ENCODE measurements at places on chromosomes 13 and 19.

GRCh38 chr13:38871275-38871674, 119.4 kb downstream of the STOML3 start:
- no peak for DNase-seq

- no peak for DNase-seq
Measured at GRCh38 chr13:26964278-26965250, 204.0 kb upstream of the GPR12 start.

- no peak for DNase-seq
Measured at GRCh38 chr19:1847684-1848398, 442 bp downstream of the REXO1 start.

DNA sequence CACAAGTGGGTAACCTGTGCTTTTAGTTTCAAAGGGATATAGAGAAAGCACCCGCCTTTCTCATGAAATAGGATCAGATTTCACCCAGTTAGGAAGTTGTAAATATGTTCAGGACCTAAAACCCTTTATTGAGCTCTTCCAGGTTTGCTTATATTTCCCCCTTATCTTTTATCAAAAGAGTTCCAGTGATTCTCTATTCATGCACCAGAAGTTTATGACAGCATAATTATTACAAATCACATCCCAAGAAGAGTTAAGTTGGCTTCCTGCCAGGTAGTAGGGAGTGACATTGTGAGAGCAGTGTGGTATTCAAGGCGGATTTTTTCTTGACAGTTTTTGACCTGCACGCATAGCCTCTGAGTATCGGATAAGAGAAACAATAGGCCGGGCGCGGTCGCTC, 190.3 kb downstream of the STK24 start:
- no peak for DNase-seq

DNA sequence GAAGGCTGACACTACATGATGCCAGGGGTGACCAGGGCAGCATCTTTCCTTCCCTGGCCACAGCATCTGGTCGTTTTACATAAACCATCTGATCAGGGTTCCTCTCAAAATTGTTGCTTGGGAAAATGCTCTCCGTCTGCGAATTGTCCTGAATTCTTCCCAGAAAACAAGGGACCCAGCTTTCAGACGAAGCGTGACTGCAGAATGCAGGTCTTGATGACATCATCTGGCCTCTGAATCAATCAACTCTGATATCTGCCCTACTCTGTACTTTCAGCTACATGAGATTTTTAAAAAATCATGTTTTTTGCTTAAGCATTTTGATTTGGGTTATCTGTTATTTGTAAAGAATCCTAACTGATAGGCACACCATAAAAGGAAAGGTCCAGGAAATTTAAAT, 246.6 kb upstream of the IRS2 start:
- no peak for DNase-seq

DNA sequence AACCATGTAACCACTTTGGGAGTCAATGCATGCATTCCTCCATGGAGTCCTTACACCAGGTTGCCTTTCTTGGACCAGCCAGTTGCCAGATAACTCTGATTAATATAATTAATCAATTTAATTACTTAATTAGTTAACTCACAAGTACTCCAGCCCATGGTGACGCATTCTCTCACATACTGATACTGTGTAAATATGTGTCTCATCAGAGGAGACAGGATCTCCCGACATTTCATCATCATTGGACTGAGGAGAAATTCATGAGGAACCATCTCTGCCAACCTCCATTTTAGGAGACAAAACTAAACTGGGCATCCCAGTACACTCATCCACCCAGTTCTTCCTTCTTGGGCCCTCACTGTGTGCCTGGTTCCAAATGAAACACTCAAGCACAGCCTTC, 6.5 kb upstream of the CASP14 start:
- DNase-seq: no peak

DNA sequence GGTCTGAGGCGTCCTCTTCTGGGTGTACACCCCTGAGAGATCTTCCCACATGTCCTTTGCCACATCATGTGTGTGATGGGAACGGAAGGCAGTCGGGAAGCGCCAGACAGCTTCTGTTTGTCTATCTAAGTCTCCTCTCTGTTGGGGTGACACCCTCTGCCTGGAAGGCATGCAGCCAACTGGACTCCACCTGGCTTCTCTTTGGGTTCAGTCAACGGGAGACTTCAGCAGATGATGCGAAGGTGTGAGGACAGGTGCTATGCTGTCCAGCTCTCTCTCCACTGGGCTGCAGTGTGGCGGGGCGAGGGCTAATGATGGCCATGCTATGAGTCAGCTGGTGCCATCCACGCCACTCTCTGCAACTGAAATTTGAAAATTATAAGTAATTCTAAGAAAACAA, 14.3 kb upstream of the SBK3 start:
- DNase-seq: no peak

DNA sequence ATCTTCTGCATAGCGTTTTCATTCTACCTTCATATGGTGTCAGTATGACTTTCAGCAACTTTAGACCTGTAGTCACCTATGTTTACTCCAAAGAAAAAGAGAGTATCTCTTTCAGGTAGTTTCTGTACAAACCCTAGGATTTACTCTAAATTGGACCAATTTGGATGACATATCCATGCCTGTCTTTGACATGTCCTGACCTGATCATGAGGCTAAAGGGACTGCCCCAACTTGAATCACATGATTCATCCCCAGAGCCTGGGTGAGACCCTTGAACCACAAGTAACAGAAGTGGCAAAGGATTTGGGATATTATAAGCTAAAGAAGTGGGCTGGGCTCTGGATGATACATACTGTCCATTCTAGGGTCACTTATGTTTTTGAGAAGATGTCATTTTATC, 124.5 kb upstream of the CSNK1A1L start:
- no peak for DNase-seq

DNA sequence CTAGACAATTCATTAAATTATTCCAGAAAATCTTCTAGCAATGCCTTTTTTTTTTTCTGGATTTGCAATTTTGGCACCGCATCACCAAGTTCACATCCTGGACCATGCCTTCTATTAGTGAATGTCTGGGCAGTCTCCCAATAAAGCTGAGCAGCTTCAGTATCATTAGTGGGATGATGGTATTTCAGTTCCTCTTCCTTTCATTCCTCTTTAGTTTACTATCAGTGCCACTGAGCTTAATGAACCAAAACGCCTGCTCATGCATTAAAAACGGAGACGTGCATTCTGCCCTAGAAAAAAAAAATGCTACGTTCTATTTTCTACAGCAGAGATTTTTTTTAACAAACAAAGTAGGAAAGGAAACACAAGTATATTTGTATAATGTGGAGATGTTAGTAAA, 343.0 kb downstream of the PCDH9 start:
- DNase-seq: peak; percentile 87

- no peak for DNase-seq
Measured at GRCh38 chr19:39941151-39941550, 6.7 kb upstream of the FCGBP start.

- no peak for DNase-seq
Measured at GRCh38 chr19:18895038-18895823, 727 bp downstream of the CERS1 start.

GRCh38 chr13:96822895-96823294, 171.4 kb downstream of the OXGR1 start:
- DNase-seq: peak; percentile 8

DNA sequence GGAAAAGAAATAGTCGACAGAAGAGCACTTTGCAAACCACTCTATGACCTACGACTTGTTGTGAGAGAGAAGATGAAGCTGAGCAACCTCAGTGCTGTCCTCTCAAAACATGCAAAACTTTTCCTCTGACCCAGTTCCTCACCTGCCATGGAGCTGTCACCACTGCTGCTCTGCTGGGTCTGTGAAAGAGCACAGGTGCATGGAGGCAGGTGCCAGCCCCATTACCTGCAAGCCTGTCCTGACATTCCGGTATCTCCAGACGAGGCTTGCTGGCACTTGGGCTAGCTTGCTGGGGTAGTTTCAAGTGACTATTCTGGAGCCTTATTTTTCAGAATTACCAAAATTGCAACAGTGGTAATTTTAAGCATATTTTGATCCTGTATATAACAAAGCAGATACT, 49.5 kb upstream of the RFXAP start:
- DNase-seq: no peak

DNA sequence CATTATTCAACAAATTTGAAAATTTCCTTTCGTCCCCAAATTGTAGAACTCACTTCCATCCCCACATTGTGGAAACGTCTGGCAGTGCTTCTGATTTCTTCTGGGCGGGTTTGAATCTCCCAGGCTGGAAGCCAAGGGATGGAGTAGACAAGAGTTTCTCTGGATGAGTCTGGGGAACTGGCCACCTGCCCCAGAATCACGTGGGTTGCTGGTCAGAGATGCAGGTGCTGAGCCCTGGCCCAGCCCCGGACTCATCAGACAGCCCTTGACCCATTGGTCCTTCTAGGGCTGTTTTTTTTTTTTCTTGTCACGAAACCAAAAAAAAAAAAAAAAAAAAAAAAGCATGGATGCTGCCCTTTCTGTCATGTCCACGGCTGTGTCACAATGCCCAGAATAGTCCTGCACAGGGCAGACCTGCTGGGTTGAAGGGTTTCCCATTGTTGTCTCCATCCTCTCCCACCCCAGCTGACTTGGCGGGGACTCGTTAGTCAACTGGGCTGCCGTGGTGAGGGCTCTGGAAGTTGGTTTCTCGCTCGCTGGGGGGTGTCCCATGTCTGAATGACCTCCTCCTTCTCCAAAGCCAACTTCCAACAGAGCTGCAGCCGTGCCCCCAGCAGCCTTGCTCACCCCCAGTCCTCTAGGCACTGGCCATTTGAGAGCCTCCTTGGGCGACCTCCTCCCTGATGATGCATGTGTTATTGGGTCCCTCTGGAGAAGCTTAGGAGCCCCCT, 12.8 kb downstream of the CHST8 start:
- DNase-seq: no peak

GRCh38 chr13:106492588-106493475, 42.6 kb downstream of the EFNB2 start:
- DNase-seq: no peak

DNA sequence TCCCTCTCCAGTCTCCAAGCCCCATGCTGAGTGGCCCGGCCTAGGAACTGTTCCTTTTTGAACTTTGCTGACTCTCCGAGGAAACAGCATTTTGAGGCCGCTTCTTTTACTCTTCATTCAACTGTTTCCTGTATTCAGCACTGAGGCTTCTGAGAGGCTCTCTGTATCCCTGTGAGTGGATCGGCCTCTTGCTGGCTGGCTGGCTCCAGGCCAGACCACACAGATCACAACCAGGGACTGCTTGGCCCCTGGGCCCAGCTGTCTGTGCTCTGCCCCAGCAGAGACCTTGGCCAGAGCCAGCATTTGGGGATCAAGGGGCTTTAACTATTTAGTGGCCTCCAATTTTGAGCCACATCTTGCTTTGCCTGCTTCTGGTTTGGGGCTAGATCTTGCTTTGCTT, 75.6 kb upstream of the KL start:
- DNase-seq: peak; percentile 37

DNA sequence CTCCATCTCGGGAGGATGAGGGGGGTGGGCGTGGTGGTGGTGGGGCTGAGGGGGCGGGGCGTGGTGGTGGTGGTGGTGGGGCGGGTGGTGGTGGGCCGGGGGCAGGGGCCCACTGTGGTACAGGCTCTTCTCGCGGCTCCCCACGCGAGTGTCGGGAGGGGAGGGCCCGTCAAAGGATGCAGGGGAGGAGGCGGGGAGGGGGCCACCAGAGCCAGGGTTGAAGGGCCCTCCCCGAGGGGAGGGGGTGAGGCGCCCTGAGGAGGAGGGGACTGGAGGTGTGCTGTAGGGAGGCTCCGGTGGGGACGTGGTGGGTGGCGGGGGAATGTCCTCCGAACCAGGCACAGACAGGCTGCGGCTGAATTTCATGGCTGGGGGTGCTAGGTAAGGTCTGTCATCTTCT, 19.6 kb downstream of the C19orf81 start:
- DNase-seq: no peak

GRCh38 chr13:95463531-95463930, 89.0 kb upstream of the CLDN10 start:
- DNase-seq: no peak

DNA sequence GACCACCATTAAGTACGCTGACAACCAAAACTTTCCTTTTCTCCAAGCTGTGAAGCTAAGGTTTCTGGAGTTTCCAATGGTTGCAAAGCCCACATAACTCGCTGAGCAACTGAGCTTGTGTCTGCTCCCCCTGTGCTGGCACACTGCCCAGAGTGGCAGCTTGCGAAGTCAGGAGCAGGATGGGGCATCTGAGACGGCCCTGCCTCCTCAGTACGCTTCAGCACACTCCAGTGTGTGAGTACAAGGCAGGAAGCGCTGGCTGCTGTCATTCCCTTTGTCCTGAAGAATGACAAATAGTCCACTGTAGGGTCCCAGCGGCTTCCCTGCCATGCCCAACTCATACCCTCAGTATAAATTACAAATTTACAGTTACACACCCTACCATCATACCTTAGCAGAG, 51.5 kb downstream of the SKA3 start:
- no peak for DNase-seq

- no peak for DNase-seq
Measured at GRCh38 chr19:53595510-53595867, 36.3 kb upstream of the DPRX start.

DNA sequence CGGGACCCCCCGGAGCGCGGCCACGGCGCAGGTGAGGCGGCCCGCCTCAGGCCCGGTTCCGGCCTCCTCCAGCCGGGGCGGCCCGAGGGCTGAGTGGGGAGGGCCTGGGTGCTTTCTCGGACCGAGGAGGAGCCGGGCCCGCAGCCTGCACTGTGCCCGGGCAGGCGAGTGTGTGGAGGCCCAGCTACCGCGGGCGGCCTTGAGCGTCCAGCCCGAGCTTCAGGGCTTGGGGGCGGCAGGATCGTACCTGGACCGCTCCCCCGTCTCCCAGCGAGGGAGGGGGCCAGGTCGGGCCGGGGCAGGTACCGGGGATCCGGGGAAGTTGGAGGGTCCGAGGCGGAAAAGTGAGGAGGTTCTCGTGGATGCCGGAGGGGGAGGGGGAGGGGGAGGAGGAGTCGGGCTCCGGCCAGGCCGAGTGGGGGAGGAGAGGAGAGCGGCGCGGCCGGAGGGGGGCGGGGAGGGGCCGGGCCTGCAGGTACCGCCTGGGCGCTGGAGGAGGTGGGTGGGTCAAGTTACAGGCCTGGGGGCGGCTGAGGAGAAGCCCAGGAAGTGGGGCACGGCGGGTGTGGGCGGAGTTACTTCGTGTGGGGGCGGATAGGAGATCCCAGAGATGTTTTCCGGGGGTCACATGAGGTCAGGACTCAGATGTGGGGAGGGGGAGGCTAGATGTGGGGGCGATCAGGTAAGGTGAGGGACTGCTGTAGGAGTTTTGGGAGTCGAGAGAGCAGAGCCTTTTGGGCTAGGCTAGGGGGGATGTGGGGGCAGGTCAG, 545 bp downstream of the NACC1 start:
- no peak for DNase-seq

- DNase-seq: peak; percentile 30
Measured at GRCh38 chr19:2476451-2477140, 669 bp downstream of the GADD45B start.

DNA sequence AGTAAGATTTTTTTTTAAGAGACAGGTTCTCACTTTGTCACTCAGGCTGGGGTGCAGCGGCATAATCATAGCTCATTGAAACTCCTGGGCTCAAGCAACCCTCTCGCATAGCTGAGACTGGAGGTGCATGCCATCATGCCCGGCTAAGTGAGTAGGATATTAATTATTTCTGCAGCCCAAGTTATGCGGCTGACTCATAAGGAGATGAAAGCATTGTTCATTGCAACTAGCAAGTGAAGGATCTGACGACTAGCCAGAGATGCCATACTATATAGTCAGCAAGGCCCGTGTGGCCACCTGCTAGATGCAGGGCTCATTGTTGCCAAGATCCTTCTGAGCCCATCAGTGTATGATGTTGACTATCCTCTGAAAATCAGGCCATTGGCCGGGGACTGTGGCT, 45.2 kb downstream of the ABCC4 start:
- no peak for DNase-seq

Data from pons (tissue), 1 donor.